ENCODE measurements at places on chromosomes 3 and 15.

- DNase-seq, result no peak
Measured at GRCh38 chr3:9021271-9022009, 58.2 kb upstream of the RAD18 start.

DNA sequence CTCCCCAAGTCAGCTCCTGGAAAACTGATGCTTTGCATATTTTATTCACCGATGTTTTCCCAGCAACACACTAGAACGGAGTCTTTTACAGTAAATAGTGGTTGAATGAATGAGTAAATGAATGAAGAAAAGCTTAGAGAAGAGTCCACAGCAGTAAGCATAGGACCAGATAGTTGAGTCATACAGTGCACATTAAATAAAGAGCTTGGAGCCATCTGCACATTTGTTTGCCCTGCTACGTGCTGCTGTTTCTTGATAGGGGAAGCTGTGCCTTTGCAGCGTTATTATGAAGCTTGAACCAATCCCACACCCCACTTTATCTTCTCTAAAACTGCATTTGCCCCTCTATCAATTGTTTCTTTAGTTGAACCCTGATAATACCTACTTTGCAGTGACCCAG is 1.2 kb downstream of the FAM98B start:
- no peak for DNase-seq

- DNase-seq, result no peak
Measured at GRCh38 chr15:39367596-39367995, 213.3 kb upstream of the THBS1 start.

DNA sequence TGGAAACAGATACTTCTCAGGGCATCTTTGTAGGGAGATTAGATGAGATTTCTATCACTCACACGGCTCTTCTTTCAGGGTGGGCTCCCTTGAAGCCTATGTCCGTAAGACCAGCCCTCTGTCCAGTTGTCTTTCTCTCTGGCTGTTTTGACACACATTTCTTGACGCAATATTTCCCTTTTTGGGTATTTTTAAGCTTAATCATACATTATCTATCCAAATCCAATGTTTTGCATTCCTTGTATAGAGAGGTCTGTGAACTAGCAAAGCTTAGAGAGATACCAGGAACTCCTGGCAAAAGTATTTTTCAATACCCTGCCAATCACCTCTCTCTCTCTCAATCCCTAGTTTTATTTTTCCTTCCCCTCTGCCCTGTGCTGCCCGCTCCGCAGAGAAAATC is 79.3 kb downstream of the EOMES start:
- DNase-seq, result no peak

DNA sequence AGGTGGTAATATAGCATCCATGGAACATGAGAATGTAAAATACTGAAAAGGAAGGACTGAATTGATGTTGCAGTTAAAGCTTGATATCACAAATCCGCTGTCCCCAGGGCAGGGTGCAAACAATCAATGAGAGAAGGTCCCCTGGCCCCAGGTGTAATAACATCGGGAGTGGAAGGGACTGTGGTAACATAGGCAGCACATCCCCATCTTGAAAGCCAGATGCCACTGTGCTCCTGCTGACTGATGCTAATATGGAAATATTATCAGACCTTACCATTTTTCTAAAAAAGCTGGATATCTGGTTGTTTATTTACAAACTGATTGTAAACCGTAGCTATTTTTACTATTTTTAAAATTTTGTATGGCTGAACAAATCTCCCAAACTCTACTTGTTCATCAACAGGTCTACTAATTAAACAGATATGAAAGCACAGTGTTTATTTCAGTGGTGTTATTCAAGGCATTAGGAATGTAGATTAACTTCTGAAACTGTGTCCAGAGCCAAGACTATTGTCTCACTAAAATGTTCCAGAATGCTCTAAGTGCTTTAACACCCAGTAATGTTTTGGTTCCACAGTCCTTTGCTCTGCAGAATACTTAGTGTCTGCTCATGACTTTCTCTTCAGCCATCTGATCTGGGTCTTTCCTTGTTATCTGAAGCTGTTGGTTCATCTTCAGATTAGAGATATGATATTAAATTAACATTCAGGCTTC is 386.0 kb upstream of the RARB start:
- no peak for DNase-seq

GRCh38 chr15:99054025-99054387 is 46.4 kb upstream of the PGPEP1L start:
- DNase-seq, result no peak

- no peak for DNase-seq
Measured at GRCh38 chr3:126984391-126985131, 1.6 kb downstream of the PLXNA1 start.

All from GM13976 (cell line).